Activated naive CD4-positive, alpha-beta T cell treated with anti-CD3 and anti-CD28 coated beads, Interleukin-2, amount 50 U/mL, for 72 hours (primary cell): ENCODE measurements at places on chromosomes 3 and 15. TPM values are rescaled to one million over a fixed set of nuclear protein-coding genes. Genes with fewer than 3 reads are reported as not detected.

SPESP1 gene
- 1.1 TPM for total RNA-seq

FLNB gene
- 17.5 TPM for total RNA-seq

DNAH12 gene
- 0.04 TPM for total RNA-seq

ARRDC4 gene
- total RNA-seq: 0.60 TPM

CADPS gene
- total RNA-seq: not detected

SCAANT1 gene
- not detected for total RNA-seq

ROPN1B gene
- not detected for total RNA-seq

HACD3 gene
- total RNA-seq: 23.3 TPM

CLDN18 gene
- total RNA-seq: not detected

THSD4 gene
- total RNA-seq: not detected

PIGZ gene
- total RNA-seq: 0.23 TPM

GOLGA8S gene
- 0.23 TPM for total RNA-seq

HEMK1 gene
- 69.7 TPM for total RNA-seq

SLC9A9 gene
- total RNA-seq: 2.5 TPM

ANKUB1 gene
- not detected for total RNA-seq

CA12 gene
- 0.95 TPM for total RNA-seq

PRTG gene
- total RNA-seq: not detected

PDHB gene
- 56.5 TPM for total RNA-seq

ZFYVE19 gene
- total RNA-seq: 24.6 TPM

FSIP1 gene
- 0.18 TPM for total RNA-seq

CP gene
- total RNA-seq: not detected

GADL1 gene
- not detected for total RNA-seq

TGFBR2 gene
- 45.0 TPM for total RNA-seq

LRRC3B gene
- not detected for total RNA-seq

DALRD3 gene
- 27.1 TPM for total RNA-seq

MOBP gene
- total RNA-seq: not detected

CISH gene
- 222 TPM for total RNA-seq

SCG3 gene
- not detected for total RNA-seq

SLC24A5 gene
- not detected for total RNA-seq

PLOD2 gene
- 4.6 TPM for total RNA-seq

ZBTB38 gene
- 19.9 TPM for total RNA-seq

CYP1A2 gene
- not detected for total RNA-seq

SLC51B gene
- not detected for total RNA-seq

TTLL3 gene
- total RNA-seq: 121 TPM

APBA2 gene
- 16.4 TPM for total RNA-seq

CKMT1A gene
- not detected for total RNA-seq

SENP8 gene
- total RNA-seq: 0.36 TPM

ABI3BP gene
- total RNA-seq: 0.12 TPM
